ENCODE measurements at places on chromosomes 6 and 20. TPM values are rescaled to one million over a fixed set of nuclear protein-coding genes. Genes with fewer than 3 reads are reported as not detected.

The CST7 gene
- not detected for total RNA-seq

The CYP24A1 gene
- not detected for total RNA-seq

- no peak for DNase-seq
These were observed 65.8 kb downstream of the AK9 start for GRCh38 chr6:109625199-109625598.

- DNase-seq: no peak
These were observed 72.4 kb downstream of the FOXF2 start for GRCh38 chr6:1461736-1462135.

GRCh38 chr6:151275121-151275520 is 35.4 kb downstream of the AKAP12 start:
- DNase-seq: no peak

DNA sequence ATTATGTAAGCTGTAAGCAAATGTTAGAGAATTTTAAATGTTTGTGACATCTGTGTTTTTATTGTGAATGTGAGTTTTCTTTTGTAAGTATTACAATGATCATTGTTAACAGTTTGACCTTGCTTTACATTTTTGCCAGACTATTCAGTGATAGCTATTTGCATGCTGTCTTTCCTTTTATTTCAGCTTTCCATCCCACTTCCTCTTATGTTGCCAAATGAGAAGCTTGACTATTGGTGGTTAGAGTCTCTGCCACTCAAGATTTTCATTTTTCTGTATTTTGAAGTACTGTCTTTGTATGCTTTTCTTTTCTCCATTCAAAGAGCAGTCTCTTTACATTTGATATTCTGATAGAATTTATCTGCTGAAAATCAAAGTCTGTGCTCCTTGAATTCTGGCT is 104.1 kb downstream of the PRIM2 start:
- no peak for DNase-seq

DNA sequence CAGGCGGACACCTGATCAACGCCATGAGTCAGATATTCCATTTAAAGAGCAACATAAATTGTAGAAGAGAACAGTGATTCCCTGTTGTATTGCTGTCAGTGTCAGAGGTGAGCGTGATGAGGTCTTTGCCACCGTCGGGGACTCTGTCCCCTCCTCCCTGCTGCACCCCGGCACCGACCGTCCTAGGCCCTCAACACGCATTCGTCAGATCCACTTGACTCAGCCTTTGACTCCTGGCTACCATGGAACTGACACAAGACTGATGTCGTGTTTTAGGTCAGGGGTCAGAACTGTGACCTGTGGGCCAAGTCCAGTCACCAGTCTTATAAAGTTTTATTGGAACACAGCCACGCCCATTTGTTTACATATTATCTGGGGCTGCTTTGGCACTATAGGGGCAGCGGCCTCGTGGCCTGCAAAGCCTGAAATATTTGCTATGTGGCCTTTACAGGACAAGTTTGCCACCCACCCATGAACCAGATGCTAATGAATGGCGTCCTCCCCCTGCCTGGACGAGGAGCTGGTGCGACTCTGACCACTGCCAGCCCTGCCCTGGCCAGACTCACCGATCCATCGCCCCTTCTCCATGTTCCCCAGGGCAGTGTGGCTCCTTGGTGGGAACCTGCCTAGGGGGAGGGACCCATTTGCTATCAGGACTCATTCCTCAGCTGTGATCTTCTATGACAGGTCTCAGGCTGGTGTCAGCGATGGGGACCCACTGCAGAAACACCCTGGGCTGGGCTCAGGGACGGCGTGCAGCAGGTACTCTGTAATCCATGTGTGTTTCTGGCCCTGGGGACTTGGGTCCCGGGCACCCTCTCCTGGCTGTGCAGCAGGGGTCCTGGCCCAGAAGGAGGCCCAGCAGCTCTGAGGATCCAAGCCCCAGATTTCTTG is 37.5 kb upstream of the PHACTR3 start:
- DNase-seq: no peak

The DNMT3B gene
- total RNA-seq: 5.6 TPM

The KIAA1755 gene
- 0.44 TPM for total RNA-seq

DNA sequence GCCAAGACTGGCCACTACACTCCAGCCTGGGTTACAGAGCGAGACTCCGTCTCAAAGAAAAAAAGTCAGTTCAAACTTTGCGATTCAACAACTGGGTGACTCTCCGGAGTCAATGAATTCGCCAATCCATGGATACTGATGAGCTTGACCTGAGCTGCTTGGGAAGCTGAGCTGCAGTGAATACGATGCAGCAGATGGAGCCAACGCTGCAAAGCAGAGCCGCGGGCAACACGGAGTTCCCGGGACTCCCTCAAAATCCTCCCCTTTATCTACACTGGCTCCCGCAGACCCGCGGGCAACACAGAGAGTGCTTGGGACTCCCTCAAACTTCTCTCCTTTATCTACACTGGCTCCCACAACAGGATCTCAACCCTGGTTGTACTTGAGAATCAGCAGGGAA is 62.6 kb upstream of the SALL4 start:
- no peak for DNase-seq

DNA sequence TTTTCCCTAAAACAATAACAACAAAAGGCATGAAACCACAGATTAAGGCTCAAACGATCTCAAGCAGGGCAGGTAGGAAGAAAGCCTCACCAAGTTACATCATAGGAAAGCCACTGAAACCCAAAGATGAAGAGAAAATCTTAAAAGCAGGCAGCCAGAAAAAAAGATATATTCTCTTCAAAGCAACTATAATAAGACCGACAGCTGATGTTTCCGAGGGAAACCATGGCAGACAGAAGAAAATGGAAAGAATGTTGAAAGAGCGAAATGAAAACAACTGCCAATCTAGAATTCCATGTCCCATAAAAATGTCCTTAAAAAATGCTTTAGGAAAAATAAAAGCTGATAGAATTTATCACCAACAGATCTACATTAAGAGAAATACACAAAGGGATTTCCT is 161.5 kb upstream of the THBS2 start:
- no peak for DNase-seq

- DNase-seq: no peak
These were observed 64.2 kb downstream of the LMBRD1 start for GRCh38 chr6:69732640-69733039.
